ENCODE measurements at places on chromosomes 7 and 10.

DNA sequence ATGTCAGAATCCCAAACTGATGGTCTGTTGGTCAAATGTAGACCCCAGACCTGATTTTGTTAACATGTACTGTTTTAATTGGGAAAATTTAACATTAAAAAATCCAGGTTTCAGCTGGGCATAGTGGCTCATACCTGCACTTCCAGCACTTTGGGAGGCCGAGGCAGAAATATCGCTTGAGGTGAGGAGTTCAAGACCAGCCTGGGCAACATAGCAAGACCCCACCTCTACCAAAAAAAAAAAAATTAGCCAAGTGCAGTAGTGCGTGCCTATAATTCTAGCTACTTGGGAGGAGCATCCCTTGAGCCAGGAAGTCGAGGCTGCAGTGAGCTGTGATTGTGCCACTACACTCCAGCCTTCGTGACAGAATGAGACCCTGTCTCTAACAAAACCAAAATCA is 15.9 kb upstream of the CAMK2G start:
- DNase-seq: no peak

- no peak for DNase-seq
These were observed 21.7 kb upstream of the ZNF365 start for GRCh38 chr10:62352356-62352970.

- no peak for DNase-seq
These were observed 4.4 kb upstream of the EGR2 start for GRCh38 chr10:62820586-62820985.

DNA sequence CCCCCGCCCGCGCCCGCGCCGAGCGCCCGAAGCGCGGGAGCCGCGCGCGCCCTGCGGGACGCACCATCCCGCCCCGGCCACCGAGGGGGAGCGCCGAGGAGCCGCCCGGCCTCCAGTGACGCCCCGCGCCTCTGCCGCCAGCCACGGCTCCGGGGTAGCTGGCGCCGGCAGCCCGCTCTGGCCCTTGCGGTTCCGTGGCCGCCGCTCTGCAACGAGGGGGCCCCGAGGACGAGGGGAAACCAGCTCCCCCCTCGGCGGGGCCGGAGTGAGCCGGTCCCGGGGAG is at the start of gene PAXIP1:
PAXIP1 (minus strand) TSS at position 33 of the 284 bp plus-strand sequence. CDS start 195 bp downstream, outside the sequence.
- DNase-seq: peak; percentile 93

DNA sequence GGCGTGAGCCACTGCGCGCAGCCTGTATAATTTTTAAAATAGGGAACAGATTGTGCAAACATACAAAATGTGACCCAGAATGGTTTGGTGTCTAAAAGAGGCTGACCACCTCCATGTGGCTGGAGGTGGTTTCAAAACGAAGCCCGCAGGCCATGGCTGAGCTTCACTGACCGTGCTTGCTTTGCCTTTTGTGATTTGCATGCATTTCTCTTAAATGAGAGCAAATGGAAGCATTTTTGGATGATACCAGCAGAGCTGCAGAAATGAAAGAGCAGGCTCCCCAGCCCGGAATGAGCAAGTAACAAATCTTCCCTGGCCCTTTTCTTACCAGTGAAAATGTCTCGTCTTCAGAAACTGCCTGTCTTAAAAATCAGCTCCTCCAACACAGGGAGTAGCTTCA is 239.9 kb downstream of the CAMK1D start:
- no peak for DNase-seq

DNA sequence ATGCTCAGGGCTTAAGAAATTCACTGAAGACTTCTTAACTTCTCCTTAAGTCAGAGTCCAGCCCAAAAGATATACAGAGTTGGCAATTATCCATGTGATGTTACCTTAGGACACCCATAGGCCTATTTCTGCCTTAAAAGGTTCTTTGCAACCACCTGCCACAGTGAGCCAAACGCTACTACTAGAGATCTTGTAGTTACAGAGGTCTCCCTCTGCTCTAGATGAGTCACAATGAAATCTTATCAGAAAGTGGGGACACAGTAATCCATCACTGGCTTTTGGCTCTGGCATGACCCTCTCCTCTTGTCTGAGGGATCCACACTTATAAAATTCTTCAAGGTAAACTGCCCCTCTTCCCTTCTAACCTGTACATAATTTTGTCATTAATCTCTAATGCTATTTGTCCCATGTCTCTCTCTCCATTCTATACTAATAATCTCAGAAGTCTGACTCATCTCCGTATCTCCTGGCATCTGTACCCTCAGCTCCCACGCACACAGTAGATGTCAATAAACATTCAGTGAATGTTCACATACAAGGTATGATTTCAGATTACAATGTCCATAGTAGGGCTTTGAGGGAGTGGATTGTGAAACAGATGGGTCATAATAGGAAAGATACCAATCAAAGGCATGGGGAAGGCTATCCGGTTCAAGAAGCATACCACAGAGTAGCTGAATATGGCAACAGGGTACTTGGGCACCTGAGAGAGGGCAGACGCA is 112.1 kb downstream of the SGMS1 start:
- no peak for DNase-seq

DNA sequence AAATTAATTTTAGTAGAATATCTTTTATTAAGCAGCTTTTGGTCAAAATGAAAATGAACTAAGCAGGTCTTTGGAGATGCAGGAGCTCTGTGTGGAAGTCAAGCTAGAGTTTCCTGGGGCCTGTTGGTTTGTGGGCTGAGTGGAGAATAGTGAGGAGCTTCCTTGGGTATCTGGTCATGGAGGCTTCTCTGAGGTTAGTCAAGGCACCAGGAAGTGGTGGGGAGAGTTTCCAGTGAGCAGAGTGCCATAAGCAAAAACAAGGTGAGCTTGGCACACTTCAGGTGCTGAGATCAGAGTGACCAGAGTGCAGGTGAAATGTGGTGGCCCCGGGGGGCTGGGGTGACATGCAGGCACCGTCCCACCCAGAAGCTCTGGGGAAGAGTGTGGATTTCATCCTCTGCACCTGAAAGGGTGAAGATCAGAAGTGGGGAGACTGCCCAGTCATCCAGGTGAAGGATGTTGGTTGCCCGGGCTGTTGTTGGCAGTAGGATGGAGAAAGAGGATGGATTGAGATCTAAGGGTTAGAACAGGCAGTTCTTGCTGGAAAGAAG is 77.4 kb downstream of the WDR37 start:
- DNase-seq: no peak

DNA sequence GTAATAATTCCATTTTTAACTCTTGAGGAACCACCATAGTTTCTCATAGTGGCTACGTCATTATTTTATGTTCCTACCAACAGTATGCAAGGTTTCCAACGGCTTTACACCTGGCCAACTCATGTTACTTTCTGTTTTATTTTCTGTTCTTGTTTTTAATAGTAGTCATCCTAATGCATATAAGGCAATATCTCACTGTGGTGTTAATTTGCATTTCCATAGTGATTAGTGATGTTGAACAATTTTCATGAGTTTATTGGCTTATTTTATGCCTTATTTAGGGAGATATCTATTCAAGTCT is 465.5 kb upstream of the KLF6 start:
- no peak for DNase-seq

DNA sequence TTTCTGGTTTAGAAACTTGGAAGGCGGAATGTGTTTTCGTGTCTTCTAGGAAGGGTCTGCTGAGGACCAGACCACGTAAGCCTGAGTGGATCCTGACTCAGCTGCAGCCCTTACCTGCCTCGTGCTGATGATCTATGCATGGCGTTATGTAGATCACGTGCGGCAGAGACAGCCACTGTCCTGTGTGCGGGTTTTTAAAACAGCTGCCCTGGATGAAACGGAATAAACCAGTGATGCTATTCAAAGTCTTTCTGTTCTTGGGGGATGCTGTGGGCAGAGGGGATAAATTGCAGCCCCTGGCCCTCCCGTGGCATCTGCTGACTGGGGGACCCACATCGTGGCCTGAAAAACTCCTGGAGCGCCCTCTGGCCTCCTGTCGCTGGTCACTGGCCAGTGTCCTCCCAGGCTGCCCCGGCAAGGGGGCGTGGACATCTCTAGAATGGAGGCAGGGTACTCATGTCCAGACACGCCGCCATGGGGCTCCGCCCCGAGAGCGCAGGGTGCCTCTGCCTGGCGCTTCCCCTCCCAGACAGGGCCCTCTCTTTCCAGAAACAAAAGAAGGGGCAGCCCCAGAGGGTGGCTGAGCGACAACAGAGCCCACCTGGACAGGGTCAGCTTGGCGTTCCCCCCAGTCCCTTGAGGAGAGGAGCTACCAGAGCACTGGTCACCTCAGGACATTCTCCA is 13.2 kb downstream of the ALKBH4 start:
- no peak for DNase-seq

GRCh38 chr10:70683601-70683934 is 11.3 kb downstream of the ADAMTS14 start:
- no peak for DNase-seq

- no peak for DNase-seq
These were observed 20.0 kb downstream of the SH3PXD2A start for GRCh38 chr10:103835096-103836050.

DNA sequence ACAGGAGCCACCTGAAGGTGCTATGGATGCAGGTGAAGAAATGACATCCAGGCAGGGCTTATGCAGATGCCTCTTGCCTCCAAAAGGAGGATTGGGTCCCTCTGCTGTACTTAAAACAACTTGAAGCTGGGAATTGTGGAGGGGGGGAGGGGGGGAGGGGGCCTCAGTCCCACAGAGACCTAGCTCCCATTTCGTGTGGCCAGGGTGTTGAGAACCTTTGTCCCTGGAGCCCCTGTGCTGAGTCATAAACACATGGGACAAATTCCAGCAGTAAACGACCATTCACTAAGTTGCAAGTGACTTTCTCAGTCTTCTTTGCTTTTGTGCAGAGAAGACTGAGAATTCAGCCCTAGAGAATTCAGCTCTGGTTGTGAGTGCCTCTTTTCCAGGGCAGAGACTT is 96.5 kb upstream of the PODXL start:
- DNase-seq: no peak

- DNase-seq: no peak
These were observed 332.1 kb downstream of the PHTF2 start for GRCh38 chr7:78130446-78131215.

- DNase-seq: peak; percentile 96
These were observed 86.2 kb upstream of the DYNC1I1 start for GRCh38 chr7:95686109-95686508.

DNA sequence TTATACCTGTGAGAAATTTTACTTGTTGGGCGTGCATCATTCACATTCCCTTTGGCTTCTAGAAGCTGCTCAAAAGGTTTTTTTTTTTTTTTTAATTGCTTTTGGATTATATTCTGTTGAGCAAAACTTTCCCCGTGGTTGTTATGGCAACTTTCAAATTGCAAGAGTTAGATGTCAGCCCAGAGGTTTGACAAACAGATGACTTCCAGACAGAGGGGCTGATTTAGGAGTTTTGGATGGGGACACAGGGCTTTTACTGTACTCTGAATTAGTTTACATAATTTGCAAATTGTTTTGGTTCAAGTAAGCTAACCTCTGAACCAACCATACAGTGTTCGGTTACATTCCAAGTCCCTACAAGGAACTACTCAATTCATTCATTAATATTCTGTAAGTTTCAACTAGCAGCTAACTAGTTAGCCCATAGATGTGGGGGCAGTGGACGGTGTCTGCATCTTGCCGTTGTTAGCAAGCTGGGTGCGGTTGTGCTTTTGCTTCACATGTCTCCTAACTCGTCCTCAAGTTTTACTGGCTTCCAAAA is 66.4 kb upstream of the JAZF1 start:
- no peak for DNase-seq

GRCh38 chr10:29681676-29682448 is 47.1 kb upstream of the SVIL start:
- no peak for DNase-seq

GRCh38 chr10:102626026-102626685 is 18.1 kb upstream of the TRIM8 start:
- DNase-seq: no peak

DNA sequence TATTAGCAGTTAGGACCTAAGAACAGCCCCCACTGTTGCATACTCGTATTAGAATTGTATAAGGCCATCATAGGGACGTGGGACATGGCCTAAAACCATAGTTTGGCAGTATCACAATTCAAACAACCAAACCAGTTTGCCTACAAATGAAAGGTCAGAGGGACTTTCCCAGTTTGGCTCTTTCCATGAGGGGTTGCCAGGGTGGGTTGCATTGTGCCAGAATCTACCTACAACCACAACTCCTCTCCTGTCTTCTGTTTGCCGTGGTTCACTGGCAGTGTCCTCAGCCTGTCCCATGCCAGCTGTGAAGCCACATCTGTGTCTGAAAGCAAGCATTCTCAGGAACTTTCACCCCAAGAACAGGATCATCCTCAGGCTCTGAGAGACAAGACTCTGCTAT is 44.5 kb downstream of the PIK3AP1 start:
- no peak for DNase-seq

DNA sequence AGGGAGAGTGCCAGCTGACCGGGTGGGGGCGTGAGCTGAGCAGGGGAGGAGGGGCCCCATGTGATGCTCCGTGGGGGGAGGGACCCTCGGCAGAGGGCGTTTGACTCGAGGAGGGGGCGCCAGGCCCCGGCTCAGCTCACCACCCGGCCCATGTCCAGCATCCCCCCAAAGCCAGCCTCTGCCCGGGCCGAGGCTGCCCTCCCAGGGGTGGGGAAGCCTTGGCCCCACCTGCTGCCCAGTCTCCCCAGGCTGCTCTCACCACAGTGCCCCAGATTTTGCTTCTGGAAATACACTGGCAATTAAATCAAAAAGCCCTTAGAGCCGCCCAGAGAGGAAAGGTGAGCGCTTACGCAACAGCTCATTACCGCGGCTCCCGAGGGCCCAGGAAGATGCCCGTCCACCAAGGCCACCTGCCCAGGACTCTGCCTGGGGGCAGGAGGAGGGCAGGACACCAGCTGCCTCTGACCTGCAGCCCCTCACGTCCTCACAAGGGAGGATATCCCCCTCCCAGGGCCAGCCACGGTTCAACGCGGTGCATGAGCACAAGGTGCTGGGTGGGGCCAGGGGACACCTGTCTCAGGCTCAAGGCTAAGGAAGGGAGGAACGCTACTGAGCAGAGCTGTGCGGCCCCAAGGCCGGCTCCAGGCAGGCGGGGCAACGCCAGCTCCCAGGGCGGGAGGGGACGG is 70.0 kb upstream of the INPP5A start:
- DNase-seq: no peak

- no peak for DNase-seq
These were observed 45.9 kb downstream of the GATA3 start for GRCh38 chr10:8100366-8100765.

- no peak for DNase-seq
These were observed 227.4 kb upstream of the COBL start for GRCh38 chr7:51543801-51544553.

DNA sequence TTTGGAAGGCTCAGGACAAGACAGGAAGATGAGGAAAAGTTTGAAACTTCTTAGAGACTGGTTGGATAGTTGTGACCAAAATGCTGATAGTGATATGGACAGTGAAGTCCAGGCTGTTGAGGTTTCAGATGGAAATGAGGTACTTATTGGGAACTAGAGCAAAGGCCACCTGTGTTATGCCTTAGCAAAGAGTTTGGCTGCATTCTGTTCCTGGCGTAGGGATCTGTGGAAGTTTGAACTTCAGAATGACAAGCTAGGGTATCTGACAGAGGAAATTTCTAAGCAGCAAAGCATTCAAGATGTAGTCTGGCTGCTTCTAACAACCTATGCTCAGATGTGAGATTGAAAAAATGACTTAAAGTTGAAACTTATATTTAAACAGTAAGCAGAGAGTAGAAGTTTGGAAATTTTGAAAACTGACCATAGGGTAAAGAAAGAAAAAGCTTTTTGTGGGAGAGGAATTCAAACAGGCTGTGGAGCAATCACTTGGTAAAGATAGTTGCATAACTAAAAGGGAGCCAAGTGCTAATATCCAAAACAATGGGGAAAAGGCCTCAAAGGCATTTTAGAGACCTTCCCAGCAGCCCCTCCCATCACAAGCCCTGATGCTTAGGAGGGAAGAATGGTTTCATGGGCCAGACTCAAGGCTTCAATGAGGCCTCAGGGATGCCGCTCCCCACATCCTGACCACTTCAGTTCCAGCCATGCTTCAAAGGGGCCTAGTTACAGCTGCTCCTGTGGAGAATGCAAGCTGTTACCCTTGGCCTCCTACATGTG is 415.1 kb downstream of the INHBA start:
- DNase-seq: no peak
